ENCODE measurements at places on chromosomes 2 and 18.

- DNase-seq = no peak
Measured at GRCh38 chr2:60516826-60517225, 36.6 kb downstream of the BCL11A start.

GRCh38 chr2:10246370-10246769 lies 56.3 kb upstream of the HPCAL1 start:
- no peak for DNase-seq

DNA sequence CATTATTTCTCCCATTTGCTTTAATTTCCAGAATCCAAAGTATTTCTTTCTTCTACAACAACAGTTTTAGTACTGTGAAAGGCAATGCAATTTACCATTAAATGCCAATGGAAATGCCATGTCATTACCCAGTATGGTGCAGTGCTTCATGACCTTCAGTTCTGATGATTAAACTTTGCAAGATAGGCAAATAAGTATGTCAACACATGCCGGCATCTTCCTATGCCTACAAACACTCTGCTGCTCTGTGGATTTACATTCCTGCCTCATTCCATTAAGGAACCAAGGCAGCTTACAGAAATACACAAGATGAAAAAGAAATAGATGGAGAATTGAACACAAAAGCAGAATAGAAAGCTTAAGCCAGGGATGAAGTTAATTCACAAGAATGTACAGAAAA lies 52.7 kb upstream of the PROKR1 start:
- no peak for DNase-seq

GRCh38 chr18:54135216-54135615 lies 89.3 kb downstream of the MBD2 start:
- no peak for DNase-seq

DNA sequence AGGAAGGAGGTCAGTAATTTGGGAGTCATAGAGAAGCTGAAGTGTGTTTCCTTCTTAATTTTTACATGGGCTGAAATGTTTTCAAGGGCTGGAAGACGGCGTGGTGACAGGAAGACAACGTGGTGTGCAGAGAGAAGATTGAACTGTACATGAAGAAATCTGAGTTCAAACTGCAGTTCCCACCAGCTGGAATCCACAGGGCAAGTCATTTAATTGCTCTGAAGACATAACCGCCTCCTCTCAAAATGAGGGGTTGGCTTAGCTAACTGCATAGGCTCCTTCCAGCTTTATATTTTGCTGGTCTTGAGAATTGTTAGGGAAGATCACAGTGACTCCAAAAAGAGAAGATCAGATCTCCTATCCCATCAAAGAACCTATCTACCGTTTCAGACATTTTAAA lies 103.9 kb downstream of the SLC8A1 start:
- DNase-seq = no peak

Measured in uterus (tissue), 4 donors.